Left ventricle myocardium superior (tissue), 1 donor: ENCODE measurements at places on chromosomes 11 and 22. TPM values are rescaled to one million over a fixed set of nuclear protein-coding genes. Genes with fewer than 3 reads are reported as not detected.

The PLA2G3 gene
- not detected for total RNA-seq

DNA sequence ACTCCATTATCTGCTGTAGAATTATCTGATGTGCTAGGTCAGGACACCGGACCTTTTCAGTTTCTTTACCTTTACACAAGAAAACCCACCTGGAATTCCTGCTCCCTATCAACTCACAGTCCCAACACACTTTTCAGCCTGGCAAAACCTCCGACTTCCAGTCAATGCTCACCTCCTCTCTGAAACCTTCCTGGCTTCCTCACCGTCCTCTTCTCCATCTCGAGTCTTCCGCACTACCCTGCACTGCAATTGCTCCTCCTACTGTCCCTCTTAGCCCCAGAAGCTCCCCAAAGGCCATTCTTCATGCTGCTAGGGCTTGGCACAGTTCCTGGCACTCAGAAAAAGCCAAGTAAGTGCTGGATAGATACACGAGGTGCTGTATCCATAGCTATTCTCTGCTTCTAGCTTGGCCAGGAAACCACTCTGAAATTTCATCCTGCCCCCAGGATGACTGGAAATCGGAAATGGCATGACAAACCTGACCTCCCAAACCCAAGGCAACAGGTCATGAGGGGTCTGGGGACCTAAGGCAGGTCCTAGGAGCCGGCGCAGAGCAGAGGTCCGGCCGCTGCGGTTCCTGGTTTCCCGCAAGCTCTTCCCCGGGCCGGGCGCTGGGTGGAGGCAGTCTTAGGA lies 702 bp downstream of the SYN3 start:
- no peak for DNase-seq

The KRTAP5-7 gene
- total RNA-seq: not detected

DNA sequence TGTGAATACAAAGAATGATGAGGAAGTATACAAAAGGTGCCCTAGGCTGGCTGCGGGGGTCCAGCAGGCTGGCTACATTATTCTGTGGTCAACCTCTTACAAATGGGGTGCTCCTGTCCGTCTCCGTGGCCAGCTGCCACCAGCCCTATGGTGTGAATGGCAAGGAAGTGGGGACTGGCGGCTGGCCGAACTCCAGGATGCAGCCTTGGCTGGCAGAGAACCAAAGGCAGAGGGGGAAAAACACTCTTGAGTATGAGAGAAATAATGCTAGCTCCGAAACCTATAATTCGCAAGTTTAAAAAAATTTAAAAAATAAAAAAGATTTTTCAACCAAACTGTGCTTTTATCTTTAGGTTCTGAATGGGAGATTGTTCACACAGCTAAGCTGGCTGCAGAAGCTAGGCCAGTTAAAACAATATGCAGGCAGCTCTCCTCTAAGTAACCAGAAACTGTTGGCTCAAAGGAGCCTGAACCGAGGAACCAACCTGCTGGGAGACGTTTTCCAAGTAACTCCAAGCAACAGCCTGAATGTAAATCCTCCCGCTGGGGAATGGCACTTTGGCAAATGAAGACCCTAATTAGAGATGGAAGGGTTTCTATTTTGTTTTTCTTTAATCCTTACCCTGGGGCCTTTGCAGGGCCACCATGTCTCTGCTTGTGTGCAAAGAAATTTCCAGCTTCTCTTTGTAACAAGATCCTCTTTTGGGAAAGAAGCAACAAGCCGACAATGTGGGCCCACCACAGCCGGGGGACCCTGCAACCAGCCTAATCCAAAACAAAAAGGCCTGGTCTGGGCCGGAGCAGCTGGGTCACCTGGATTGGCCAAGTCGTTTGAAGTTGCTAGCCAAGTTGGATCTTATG lies 50.2 kb downstream of the C22orf31 start:
- DNase-seq: no peak

The KCNJ1 gene
- 0.07 TPM for total RNA-seq

The TMPRSS5 gene
- 0.69 TPM for total RNA-seq

DNA sequence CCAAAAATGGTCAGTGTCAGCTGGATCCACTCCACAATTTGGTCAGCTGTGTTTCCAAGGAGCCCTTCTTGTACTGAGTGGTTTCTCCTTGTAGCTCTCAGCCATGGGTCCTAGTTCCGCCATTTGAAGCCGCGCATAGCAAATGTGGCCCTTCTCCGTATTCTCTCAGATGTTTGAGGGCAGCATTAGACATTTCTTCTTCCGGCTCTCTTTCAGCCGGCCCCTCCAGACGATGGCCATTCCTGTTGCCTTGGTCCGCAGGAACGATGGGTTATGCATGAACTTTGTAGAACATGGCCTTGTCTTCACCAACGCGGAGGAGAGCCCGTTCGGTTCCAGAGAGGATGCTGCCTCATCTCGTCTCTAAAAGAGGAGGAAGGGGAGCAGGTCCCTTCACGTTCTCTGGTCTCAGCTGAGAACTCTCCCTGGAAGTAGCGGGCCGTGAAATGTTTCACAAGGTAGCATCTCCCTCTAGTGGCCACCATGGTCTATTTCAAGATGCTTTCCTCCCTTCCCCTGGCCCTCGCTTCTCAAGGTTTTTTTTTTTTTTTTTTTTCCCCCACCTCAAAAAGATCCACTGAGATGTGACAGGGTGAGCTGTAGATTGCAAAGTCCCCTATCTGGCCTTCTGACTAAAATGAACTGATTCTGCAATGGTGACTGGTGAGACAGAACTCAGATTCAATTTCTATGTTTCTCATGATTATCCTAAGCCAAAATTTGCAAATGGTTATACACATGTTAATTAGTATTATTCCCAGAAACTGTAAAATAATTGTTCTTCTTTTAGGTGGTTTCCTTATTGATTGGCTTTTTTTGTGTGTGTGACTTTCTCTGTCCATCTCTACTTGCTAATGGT lies 19.8 kb upstream of the PLET1 start:
- peak; percentile 45 for DNase-seq

The OR51B5 gene
- total RNA-seq: not detected

DNA sequence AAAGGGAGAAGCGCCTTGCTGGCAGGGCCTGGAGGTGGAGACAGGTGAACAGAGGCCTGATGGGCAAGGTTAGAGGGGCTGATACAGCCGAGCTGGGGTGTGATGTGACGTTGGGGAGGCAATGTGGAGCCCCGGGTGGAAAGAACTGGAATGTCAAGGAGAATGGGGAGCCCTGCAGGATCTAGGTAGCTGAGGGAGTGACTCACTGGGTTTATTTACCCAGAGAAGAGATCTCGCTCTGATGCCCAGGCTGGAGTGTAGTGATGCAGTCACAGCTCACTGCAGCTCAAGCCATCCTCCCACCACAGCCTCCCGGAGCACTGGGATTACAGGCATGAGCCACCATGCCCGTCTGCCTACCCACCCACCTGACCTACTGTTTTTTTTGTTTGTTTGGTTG lies 1.9 kb upstream of the CYB5R3 start:
- DNase-seq: no peak

DNA sequence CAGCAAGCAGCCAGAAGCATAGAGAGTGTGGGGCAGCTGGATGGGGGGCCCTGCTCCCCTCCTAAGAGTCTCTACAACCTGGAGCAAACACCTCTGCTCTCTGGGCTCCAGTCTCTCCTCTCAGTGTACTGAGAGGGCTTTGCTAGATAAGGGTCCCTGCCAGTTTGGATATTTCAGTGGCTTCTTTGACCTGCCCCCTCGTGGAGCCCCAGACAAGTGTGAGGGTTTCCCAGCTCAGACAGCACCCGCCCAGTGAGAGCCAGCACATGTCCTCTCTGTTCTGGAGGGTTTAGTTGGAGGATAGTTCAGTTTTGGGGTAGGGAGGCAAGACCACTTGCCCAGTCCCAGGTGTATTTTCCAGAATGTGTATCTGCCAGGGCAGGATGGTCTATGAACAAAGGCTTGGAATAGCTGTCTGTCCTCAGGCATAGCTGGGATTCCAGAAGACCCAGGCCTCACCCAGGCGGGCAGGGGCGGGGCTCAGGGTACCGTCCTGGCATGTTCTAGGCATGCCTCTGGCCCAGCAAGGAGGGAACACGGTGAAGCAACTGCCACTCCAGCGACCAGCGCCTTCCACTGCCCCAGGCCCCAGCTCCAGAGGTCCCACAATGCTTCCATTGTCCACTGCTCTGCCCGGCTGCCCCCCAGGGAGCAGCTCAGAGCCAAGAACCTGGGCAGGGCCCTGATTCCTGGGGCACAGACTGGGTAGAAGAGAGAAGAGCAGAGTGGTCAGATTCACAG lies 7.5 kb upstream of the MICALL1 start:
- no peak for DNase-seq

The FGF4 gene
- total RNA-seq: not detected

The INPP5J gene
- 15.7 TPM for total RNA-seq

DNA sequence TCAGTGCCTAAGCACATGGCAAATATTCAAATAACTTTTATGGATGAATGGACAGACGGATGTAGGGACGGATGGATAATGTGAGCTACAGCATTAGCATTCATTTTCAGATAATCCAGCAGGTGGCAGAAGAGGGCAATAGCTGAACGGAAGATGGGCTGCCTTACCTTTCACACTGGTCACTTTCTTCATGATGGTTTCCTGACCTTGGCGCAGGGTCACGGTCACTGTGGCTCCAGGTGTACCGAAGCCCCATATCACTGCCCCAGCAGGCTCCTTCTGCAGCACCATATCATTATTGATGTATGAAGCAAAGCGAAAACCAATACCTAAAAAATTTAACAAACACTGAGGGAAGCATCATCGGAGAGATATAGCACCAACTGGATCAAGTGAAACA lies 4.3 kb downstream of the SIAE start:
- DNase-seq: no peak

- peak; percentile 7 for DNase-seq
Measured at GRCh38 chr22:48886604-48887393, 940.9 kb downstream of the BRD1 start.

DNA sequence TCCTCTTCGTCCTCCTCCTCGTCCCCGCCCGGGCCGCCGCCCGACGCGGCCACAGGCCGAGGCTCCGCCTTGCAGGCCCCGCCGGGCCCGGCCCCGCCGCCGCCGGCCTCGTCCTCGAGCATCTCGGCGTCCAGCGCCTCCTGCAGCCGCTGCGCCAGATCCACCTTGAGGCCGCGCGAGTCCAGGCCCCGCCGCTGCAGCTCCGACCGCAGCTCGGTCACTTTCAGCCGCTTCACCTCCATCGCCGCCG lies 417 bp downstream of the HNRNPUL2 start:
- no peak for DNase-seq

DNA sequence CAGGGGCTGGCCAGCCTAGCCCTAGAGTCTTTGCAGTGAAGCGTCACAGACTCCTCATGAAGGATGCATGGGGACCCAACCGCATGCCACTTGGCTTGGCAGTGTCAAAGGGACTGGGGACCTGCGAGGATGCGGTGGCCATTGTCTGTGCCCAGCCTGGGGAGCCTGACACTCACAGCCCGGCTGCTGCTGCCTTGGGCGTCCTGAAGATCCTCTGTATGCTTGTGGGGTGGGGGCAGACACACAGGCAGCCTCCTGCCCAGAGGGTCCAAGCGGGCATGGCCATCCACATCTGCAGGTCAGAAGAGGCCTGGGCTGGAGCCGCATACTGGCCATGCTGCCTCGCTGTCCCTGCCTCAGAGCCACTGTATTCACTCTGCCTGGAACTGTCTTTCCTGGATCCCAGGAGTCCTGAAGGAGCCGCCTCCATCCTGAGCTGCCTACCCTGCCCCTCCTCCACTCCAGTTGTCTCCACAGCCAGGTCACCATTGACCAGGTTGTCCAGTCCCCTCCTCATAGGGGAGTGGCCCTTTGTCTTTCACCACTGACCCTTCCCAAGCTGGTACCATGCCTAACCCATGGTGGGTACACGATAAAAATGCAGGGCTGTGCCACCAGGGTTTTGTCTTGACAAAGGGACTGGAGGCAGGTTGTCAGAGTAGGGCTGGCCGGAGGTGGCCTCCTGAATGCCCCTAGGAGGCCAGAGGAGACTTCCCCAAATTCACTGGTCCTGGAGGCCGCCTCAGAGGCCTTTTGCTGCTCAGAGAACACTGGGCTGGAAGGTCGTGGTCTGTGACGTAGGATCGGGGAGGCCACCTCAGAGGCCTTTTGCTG lies 107.0 kb downstream of the KCNQ1OT1 start:
- no peak for DNase-seq

The DNHD1 gene
- 5.5 TPM for total RNA-seq

The SPON1 gene
- 3.4 TPM for total RNA-seq

DNA sequence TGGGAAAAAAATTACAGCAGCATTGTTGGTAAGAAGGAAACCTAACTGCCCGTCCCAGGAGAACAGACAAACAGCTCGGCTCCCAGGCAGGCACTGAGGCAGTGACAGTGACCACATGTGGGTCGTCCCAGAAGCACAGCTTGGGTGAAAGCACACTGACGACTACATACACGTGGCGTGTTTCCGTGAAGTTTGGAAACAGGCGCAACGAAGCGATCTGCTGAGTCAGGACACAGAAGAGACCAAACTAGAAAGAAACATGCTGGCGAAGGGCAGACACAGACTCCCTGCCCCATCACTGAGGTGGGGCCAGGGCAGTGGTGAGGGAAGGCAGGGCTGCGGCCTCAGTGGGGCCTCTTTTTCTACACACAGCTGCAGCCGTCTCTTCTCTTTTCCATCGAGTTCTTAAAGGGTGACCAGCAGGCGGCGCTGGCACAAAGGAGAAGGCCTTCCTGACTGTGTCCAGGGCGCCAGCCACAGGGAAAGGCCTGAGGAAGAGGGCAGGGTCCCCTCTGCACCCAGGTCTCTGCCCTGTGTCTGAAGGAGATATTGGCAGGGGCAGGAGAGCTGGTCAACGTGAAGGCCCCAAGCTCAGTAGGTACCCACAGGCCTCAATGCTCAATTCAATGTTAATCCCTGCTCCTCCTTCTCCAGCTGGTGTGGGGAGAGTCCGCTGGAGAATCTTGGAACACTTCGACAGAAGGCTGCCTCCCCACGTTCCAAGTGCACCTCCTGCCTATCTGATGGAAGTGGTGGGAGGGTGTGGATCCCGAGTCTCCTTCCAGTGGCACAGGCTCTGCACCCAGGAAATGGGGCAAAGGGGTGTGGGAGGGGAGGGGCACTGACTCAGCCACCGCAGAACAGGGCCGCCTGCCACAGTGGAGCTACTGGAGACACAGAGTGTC lies 19.9 kb downstream of the CARS1 start:
- DNase-seq: peak; percentile 91

The PDGFD gene
- total RNA-seq: 9.8 TPM

The MS4A12 gene
- total RNA-seq: not detected

DNA sequence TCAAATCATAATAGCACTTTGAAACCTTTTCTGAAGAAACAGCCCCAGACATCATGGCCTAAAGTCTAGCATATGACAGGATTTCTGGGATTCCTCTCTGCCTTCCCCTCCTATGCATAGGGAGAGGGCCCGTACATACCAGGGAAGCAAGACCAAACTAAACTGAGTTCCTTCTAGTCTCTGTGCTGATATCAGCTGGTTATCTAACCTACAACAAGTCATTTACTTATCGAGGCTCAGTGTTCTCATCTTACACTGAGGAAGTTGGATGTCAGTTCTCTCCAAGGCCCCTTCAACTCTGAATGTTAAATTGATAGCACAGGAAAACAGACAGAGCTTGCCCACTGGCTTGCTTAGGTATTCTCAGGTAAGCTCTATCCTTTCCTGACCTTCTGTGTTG lies 17.0 kb upstream of the GRIK4 start:
- no peak for DNase-seq

The GRM5 gene
- not detected for total RNA-seq

The FOLR1 gene
- 0.50 TPM for total RNA-seq

The DMC1 gene
- 0.20 TPM for total RNA-seq

GRCh38 chr11:62865635-62866034 lies 15.1 kb upstream of the SLC3A2 start:
- no peak for DNase-seq
